ENCODE measurements at places on chromosomes 2 and 18.

GRCh38 chr18:67549946-67550345 is 33.4 kb upstream of the DSEL start:
- DNase-seq = no peak

- DNase-seq = no peak
Observed at GRCh38 chr2:174844295-174844708, 80.0 kb upstream of the CHRNA1 start.

DNA sequence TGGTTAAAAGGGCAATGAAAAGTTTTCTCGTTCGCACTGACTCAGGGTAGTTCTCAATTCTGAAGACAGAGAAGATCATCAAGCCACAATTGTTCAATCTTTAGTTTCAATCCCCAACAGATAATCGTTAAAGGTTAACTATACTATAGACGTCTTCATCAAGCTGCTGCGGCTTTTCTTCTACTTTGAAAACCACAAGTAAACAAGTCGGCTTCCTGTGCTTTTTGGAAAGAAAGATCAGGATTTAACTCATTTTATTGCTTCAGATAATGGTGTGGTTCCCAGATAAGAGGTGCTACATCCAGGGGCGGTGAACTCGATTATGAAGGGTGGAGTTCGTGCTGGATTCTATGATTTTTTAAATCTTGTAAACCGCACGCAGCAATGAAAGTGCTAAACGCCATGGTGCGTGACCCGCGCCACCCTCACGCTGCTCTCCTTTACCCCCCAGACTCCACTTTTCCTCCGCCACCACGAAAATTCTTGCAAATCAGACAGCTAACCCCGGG is 545 bp upstream of the CDCA7 start:
- DNase-seq = no peak

DNA sequence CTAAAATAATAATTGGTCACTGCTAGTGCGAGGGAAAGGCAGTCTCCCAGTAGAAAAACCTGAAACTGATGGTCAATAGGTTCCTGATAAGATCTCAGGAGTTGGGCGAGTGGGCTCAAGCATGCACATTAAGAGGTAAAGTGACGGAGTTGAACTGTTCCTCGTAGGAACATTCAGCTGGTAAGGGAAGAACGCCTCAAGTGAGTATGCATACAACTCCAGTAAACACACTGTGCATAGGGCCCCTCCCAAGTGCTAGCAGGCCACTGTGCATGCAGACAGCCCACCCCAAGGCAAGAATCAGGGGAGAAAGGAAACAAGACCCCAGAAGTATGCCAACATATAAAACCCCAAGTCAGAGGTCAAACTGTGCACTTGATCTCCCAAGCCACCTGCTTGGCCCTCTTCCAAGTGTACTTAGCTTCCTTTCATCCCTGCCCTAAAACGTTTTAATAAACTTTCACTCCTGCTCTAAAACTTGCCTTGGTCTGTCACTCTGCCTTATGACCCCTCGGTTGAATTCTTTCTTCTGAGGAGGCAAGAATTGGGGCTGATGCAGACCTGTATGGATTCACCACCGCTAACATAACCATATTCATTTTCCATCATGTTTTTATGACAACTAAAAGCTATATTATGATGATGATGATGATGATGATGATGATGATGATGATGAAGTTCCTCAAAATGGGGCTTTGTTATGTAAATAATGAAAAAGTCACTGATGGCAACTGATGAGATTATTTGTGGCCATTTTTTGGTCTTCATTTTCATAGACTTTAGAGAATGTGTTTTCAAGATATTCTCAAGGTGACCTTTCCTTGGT is 118.0 kb upstream of the RAB27B start:
- DNase-seq = no peak
